A673 (cell line): ENCODE measurements at places on chromosomes 4 and X. TPM values are rescaled to one million over a fixed set of nuclear protein-coding genes. Genes with fewer than 3 reads are reported as not detected.

The GPRASP2 gene
- 9.9 and 14.8 TPM in 2 replicates for total RNA-seq

The SORBS2 gene
- total RNA-seq: not detected in 2 replicates

The HTR2C gene
- not detected in 2 replicates for total RNA-seq

The NPY2R gene
- not detected in 2 replicates for total RNA-seq

The ANKRD50 gene
- 16.7 and 18.4 TPM in 2 replicates for total RNA-seq

The DKC1 gene
- total RNA-seq: 138 and 158 TPM in 2 replicates

The ZFP92 gene
- 0.41 and 0.55 TPM in 2 replicates for total RNA-seq

- no peak overlapping the region for H3K27ac ChIP-seq
Observed at GRCh38 chr4:86927843-86928395, 6.9 kb upstream of the AFF1 start.

GRCh38 chrX:115067812-115068211, 50.4 kb upstream of the IL13RA2 start:
- no peak overlapping the region for H3K27ac ChIP-seq
- no peak for DNase-seq
- no peaks in the 10 kb centered on the region for H3K4me1 ChIP-seq
- H3K36me3 ChIP-seq: no peaks in the 10 kb centered on the region
- H3K4me3 ChIP-seq: no peak overlapping the region

DNA sequence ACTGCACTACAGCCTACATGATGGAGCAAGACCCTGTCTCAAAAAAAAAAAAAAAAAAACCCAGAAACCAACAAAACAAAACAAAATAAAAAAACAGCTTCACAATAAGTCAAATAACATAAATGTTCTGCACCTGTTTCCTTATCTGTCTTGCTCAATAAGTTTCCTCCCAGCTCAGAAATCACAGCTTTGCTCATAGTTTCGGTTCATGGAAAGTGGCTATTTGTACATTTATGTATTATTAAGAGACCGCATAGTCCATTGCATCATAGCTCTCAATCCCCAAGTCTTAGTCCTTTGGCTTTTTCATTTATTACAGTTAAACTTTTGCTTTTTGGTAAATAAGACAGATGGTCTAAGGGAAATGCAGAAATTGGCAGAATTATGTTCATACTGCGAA, 24.4 kb upstream of the CFAP299 start:
- no peaks in the 10 kb centered on the region for H3K36me3 ChIP-seq
- DNase-seq: no peak
- H3K4me3 ChIP-seq: no peak overlapping the region
- no peak overlapping the region for H3K27ac ChIP-seq
- peaks cover 51% of the 10 kb centered on the region for H3K27me3 ChIP-seq

DNA sequence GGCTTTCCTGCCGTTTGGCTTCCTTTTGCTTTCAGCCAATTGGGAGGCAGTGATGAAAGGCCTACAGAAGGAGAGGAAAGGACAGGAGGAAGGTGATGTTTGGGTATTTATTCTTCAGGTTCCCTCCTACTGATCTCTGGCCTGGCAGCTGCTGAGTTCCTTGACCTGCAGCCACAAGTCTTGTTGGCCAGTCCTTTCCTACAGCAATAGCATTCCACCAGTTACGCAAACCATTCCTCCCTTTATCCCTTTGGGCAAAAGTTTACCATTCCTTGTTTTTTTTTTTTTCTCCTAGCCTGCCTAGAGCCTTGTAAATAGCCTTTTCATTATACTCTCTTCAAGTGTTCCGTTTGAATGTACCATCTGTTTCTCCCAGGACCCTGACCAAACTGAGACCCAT, 198.1 kb upstream of the FTHL17 start:
- no peak overlapping the region for H3K27ac ChIP-seq
- peaks cover under 1% of the 10 kb centered on the region for H3K27me3 ChIP-seq
- H3K4me1 ChIP-seq: peaks cover 5% of the 10 kb centered on the region

- no peak overlapping the region for H3K4me3 ChIP-seq
- no peaks in the 10 kb centered on the region for H3K4me1 ChIP-seq
- H3K36me3 ChIP-seq: no peaks in the 10 kb centered on the region
- DNase-seq: peak; percentile 78
- no peak overlapping the region for H3K27ac ChIP-seq
Observed at GRCh38 chr4:14856062-14856933, 146.0 kb upstream of the CPEB2 start.

- H3K4me1 ChIP-seq: no peaks in the 10 kb centered on the region
- no peaks in the 10 kb centered on the region for H3K36me3 ChIP-seq
- H3K27ac ChIP-seq: no peak overlapping the region
Observed at GRCh38 chrX:45172890-45173289, 27.8 kb downstream of the DIPK2B start.

DNA sequence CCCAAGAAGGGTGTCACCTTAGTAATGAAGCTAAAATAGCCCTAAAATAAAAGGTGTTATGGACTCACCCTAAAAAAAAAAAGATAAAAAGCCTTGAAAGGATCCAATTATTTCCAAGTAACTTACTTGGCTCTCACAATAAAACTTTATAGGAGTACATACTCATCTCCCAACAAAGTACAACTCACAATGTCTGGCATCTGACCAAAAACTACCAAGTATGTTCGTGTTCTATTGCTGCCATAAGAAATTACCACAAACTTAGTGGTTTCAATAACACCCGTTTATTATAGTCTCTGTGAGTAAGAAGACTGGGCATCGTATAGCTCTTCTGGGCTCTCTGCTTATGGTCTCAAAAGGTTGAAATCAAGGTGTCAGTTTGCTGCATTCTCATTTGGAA, 51.0 kb downstream of the BEX1 start:
- no peak overlapping the region for H3K4me3 ChIP-seq
- DNase-seq: no peak
- no peaks in the 10 kb centered on the region for H3K36me3 ChIP-seq
- peaks cover 3% of the 10 kb centered on the region for H3K27me3 ChIP-seq
- no peaks in the 10 kb centered on the region for H3K4me1 ChIP-seq

- H3K27me3 ChIP-seq: no peaks in the 10 kb centered on the region
- peaks cover under 1% of the 10 kb centered on the region for H3K4me1 ChIP-seq
- H3K27ac ChIP-seq: no peak overlapping the region
- no peak overlapping the region for H3K4me3 ChIP-seq
- DNase-seq: peak; percentile 11
Observed at GRCh38 chr4:147247579-147247978, 233.3 kb upstream of the EDNRA start.

DNA sequence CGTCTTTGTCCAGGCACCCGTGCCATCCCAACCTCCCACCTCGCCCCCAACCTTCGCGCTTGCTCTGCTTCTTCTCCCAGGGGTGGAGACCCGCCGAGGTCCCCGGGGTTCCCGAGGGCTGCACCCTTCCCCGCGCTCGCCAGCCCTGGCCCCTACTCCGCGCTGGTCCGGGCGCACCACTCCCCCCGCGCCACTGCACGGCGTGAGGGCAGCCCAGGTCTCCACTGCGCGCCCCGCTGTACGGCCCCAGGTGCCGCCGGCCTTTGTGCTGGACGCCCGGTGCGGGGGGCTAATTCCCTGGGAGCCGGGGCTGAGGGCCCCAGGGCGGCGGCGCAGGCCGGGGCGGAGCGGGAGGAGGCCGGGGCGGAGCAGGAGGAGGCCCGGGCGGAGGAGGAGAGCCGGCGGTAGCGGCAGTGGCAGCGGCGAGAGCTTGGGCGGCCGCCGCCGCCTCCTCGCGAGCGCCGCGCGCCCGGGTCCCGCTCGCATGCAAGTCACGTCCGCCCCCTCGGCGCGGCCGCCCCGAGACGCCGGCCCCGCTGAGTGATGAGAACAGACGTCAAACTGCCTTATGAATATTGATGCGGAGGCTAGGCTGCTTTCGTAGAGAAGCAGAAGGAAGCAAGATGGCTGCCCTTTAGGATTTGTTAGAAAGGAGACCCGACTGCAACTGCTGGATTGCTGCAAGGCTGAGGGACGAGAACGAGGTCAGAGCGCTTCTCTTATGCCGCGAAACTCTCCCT, at the start of gene TET2:
Gene TET2, plus strand, starts transcription at position 601 of the 740 bp plus-strand sequence. CDS start 87,067 bp downstream, outside the sequence.
- H3K4me3 ChIP-seq: peak within 1 kb of the TSS; percentile 88
- H3K36me3 ChIP-seq: no peaks in the 10 kb centered on the region
- peaks cover 17% of the 10 kb centered on the region for H3K4me1 ChIP-seq
- no peaks in the 10 kb centered on the region for H3K27me3 ChIP-seq
- H3K27ac ChIP-seq: peak within 1 kb of the TSS; percentile 98
- peak; percentile 97 for DNase-seq

GRCh38 chr4:7210824-7211223, 18.5 kb downstream of the SORCS2 start:
- no peak overlapping the region for H3K4me3 ChIP-seq
- no peak for DNase-seq
- H3K27me3 ChIP-seq: no peaks in the 10 kb centered on the region
- no peak overlapping the region for H3K27ac ChIP-seq
- no peaks in the 10 kb centered on the region for H3K4me1 ChIP-seq

- no peak overlapping the region for H3K27ac ChIP-seq
- no peak for DNase-seq
- H3K4me3 ChIP-seq: no peak overlapping the region
- no peaks in the 10 kb centered on the region for H3K4me1 ChIP-seq
- no peaks in the 10 kb centered on the region for H3K36me3 ChIP-seq
- no peaks in the 10 kb centered on the region for H3K27me3 ChIP-seq
Observed at GRCh38 chr4:162401021-162401420, 237.2 kb upstream of the FSTL5 start.

DNA sequence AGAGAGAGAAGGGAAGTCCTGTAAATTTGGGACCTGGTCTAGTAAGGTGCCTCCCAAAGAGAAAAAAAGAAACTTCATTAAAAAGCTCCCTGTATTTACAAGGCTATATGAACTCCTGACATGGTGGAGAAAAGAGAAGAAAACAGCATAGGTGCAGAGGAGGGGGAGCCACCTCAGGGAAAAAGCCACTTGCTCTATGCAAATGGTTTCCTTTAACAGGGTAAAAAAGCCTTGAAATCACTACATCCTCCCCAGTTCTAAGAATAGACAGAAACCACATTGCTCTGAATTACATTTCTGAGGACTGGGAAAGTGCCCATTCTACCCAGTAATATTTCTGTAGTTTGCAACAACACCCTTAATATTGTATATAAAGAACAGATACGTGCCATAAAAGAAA, 165.5 kb downstream of the KLF8 start:
- DNase-seq: no peak
- no peaks in the 10 kb centered on the region for H3K27me3 ChIP-seq
- H3K27ac ChIP-seq: no peak overlapping the region
- no peaks in the 10 kb centered on the region for H3K4me1 ChIP-seq
- H3K4me3 ChIP-seq: no peak overlapping the region

GRCh38 chr4:114017120-114017917, 37.9 kb upstream of the ARSJ start:
- peaks cover 32% of the 10 kb centered on the region for H3K4me1 ChIP-seq
- no peaks in the 10 kb centered on the region for H3K27me3 ChIP-seq
- no peak overlapping the region for H3K27ac ChIP-seq
- no peak overlapping the region for H3K4me3 ChIP-seq

DNA sequence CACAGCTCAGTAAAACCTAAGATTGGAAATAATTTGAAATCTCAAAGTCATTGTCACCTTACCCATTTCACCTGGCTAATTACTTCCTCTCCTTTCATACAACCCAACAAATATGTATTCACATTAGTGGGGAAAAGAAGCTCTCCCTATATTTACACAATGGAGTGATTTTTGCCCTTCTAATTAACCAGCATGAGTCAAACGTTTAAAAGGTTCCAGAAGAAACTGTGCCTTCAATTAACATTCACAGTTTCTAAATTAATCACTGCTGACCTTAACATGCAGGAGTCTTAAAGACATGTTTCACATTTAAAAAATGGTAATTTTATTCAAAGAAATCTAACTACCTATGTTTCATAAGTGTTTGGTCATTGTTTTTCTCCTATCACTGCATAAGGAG, 254.6 kb downstream of the CBLL2 start:
- no peaks in the 10 kb centered on the region for H3K36me3 ChIP-seq
- no peak for DNase-seq
- H3K27me3 ChIP-seq: no peaks in the 10 kb centered on the region

DNA sequence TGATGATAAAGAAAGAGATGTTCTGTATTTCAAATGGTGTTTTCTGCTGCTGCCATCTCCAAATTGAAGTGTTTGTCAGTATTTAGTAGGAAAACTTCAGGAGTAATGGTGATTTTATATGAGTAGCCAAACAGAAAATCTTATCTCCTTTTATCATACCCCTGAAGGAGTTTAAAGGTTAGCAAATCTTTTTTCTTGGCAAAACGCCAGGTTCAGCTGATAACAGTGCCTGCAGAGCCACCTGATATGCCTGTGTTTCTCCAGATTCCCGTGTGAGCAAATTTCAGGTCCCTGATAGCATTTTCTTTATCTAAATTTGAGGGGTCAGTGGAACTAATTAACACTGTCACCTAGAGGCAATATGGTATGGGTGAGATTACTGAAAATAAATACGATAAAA, 65.8 kb upstream of the ETNPPL start:
- H3K36me3 ChIP-seq: no peaks in the 10 kb centered on the region
- DNase-seq: no peak
- H3K4me1 ChIP-seq: peaks cover 45% of the 10 kb centered on the region
- no peak overlapping the region for H3K4me3 ChIP-seq
- H3K27me3 ChIP-seq: no peaks in the 10 kb centered on the region
